T-helper 2 cell treated with Interferon-gamma antibody and Interleukin-4, amounts not matched to agents 100 ng/mL and 5 ng/mL, for 36 hours (primary cell): ENCODE measurements at places on chromosomes 1 and 21. TPM values are rescaled to one million over a fixed set of nuclear protein-coding genes. Genes with fewer than 3 reads are reported as not detected.

Gene DENND2D
- total RNA-seq: 203 and 207 TPM in 2 replicates

Gene KIF14
- 22.1 and 24.4 TPM in 2 replicates for total RNA-seq

Gene S100A9
- not detected in 2 replicates for total RNA-seq

Gene SH2D2A
- total RNA-seq: 94.7 and 96.1 TPM in 2 replicates

Gene PTPN22
- total RNA-seq: 66.9 and 68.7 TPM in 2 replicates

Gene ELF3
- 0.39 and 0.55 TPM in 2 replicates for total RNA-seq

Gene SLAMF7
- total RNA-seq: 6.8 and 8.0 TPM in 2 replicates

Gene FAM72C
- 15.2 and 17.5 TPM in 2 replicates for total RNA-seq

Gene LCE6A
- total RNA-seq: not detected in 2 replicates

Gene EPHA2
- total RNA-seq: not detected in 2 replicates

Gene DEPDC1
- 24.2 and 24.5 TPM in 2 replicates for total RNA-seq

Gene DEGS1
- total RNA-seq: 66.1 and 70.9 TPM in 2 replicates

Gene SH3BGRL3
- total RNA-seq: 679 and 690 TPM in 2 replicates

Gene C1orf56
- 1.0 and 1.8 TPM in 2 replicates for total RNA-seq

Gene IGFN1
- total RNA-seq: not detected in 2 replicates

Gene SLC1A7
- not detected in 2 replicates for total RNA-seq

Gene HSD3B1
- total RNA-seq: not detected in 2 replicates

Gene IGSF5
- not detected in 2 replicates for total RNA-seq
